ENCODE measurements at places on chromosomes 4 and X.
A peak's percentile ranks its signal among the peaks of the same experiment; 100 is the strongest.

DNA sequence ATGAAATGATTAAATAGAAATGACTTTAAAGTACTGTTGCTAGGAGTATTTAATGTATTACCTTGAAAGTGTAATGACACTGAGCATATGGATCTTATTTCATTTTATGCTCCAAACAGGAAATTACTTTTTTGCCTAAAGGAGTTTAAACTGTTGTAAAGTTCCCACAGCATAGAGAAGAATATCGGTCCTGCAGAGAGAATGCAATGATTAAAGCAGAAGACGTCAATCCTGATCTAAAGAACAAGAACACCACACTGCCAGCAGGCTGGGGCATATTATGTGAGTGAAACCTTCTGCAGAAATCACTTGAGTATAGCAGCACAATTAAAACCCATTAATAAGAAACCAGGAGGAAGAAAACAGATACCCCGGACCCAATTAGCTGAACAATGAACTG lies 72.8 kb upstream of the CAMK2D start:
- DNase-seq, result no peak

DNA sequence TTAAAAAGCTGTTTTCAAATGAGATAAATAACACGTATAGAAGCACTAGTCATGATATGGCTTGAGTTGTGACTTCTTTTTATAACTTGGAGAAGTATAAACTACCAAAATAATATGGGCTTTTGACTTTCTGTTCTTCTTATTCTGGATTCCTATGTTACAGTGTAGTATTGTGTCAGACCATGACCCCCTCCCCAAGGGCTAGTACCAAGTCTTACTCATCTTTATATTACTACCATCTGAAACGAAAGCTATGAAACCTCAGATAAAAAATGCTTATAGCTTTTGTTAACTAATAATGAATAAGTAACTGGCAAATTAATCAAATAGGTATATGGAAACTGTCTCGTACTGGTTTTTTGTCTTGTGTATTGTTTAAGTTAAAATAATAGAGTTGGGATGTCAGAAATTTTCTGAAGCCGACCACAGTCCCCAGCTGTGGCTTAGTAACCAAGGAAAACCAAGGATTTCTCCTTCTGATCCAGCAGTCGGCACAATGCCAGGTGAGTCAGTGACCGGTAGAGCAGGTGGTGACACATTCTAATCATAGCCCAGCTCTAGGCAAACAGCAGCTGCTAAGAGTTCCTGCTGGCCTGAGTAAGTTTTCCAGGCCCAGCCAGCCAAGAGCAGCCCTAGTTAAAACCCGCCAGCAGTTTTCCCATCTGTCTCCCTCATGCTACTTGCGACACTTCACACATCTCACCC lies 163.3 kb upstream of the PRDX4 start:
- DNase-seq, result peak; percentile 80

DNA sequence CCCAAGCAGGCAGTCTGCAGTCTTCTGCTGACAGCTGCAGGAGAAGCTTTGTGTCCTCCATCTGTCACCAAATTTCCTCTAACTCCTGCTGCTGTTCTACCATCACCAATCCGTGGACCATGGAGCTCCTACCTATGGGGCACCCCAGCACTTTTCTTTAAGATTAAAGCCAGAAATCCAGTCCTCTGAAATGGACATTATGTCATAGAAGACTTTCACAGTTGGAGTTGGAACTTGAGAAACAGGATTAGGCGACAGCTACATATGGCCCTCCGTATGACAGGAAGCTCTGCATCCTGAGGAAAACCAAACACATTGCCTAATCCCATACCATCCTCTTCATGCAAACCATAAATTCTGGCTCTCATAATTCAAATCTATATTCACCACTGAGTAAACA lies 470.6 kb upstream of the GALNTL6 start:
- DNase-seq, result no peak

GRCh38 chr4:174929346-174929745 lies 11.2 kb downstream of the ADAM29 start:
- no peak for DNase-seq

DNA sequence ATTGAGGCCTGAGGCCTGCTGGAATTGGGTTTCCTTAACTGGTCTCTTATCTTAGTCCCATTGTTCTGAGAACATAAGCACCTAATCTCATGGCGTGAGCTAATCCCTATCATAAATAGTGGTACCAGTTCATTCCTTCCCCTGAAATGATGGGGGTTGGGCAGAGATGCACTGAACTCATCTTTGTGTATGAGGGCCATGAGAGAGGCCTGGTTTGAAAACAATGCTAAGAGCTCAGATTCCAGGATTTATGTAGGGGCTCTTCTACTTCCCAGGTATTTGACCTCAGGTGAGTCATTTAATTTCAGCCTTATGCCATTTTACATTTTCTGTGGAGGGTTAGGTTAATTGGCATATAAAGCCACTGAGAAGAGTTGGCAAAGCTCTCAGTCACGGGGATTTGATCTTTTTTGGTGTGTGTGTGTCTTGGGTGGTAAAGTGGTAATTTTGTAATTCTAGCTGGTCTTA lies 4.4 kb downstream of the RBM3 start:
- no peak for DNase-seq

- DNase-seq, result no peak
Observed at GRCh38 chrX:72051589-72051988, 80.1 kb downstream of the RTL5 start.

DNA sequence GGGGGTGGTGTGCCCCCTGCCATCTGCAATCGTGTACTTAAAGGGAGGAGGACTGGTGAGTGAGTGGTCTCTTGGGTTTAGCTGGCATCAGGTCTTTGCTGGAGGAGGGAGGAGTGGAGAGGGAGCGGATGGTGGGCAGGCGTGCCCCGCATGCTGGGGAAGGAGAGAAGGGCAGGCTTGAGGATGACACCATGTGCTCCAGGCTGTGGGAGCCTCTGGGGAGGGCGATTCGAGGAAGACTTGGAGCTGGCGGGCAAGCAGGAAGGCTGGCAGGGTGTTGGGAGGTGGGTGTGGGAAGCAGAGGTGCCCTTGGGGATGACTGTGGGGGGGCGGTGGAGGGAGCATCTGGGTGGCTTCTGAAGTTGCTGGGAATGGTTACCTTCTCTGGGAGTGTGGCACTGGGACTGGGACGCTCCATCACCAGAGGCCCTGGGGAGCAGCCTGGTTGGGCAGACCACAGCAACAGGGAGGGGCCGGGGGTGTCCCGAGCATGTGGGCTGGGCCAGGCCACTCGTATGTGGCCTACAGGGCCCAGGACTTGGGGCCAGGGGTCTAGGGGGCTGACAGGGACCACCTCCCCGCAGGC lies 30.8 kb upstream of the AFAP1 start:
- DNase-seq, result no peak

DNA sequence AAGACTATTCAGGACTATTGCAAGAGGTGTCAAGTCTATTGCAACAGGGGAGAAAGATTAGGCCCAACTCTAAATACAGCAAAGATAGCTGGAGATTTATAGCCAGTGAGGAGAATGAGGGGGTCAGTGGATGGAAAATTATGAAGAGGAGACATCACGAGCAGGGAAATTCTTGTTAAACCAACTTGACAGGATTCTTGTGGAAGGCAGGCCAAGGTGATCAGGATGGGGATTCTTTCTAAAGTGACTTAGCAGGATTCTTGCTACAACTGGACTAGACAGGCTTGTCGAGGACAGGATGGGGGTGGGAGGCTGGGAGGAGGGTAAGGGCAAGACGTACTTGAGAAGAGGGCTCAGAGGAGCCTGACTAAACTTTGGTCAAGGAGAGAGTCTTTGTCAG lies 89.0 kb downstream of the PHEX start:
- DNase-seq, result no peak

GRCh38 chr4:47135210-47135609 lies 103.8 kb downstream of the GABRB1 start:
- no peak for DNase-seq

DNA sequence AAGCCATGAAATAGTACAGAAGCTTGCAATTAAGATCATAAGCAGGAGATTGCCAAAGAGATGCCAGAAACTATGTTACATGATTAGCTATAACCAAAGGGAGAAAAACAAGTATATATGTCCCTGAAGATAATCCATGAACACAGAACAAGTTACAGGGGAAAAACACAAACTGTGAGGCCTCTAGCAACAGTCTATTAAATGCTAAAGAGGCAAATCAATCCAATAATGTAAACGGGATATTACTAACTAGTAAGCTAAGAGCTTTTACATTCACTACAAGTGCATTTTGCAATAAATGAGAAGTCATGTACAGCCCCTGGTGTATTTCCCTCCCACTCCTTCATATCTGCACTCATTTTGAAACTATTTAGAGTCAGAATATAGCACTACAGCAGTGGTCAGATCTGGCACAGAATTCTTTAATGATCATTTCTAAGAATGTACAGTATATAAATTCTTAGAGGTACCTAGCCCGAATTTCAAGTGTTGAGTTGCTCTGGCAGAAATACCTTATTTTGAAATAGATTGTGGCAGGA lies 449.8 kb upstream of the SMIM31 start:
- DNase-seq, result no peak

DNA sequence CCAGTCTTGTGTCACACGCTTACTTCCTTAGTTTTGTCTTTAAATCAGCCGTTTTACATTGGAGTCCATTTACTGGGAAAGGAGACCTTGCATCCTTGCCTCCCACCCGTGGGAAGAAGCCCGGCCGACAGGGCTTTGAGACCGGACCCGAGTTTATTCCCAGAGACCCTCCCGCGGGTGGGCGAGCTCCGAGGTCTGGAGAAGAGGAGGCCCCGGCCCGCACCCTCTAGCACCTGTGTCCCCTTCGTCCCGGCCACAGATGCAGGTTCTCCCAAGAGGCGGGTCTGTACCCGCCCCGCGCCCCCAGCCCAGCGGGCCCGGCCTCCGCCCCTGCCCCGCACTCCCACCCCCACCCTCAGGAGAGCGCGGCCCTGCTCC lies 3.8 kb upstream of the SLC26A1 start:
- no peak for DNase-seq

GRCh38 chrX:153709726-153710674 lies 14.2 kb downstream of the BCAP31 start:
- no peak for DNase-seq

GRCh38 chr4:92522356-92522755 lies 218.6 kb downstream of the GRID2 start:
- DNase-seq, result no peak

- no peak for DNase-seq
Observed at GRCh38 chrX:154469114-154469513, 10.0 kb downstream of the LAGE3 start.

- no peak for DNase-seq
Observed at GRCh38 chr4:183621875-183622274, 37.1 kb downstream of the RWDD4 start.

DNA sequence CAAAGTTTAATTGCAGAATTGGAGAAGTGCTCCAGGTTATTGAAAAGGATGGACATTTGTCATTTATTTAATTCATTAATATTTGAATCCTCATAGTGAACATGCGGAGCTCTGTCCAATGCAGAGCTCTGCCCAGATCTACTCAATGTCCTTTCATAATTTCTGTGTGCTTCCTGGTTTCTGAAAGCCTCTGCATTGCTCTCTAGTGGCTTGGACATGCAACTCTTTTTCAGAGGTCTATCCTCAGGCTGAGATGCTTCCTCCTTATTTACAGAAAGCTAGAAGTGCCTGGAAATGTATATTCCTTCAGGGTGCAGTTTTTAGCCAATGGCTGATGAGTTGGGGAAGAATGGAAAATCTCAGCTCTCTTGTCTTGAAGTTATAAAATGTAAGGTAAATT lies 786.1 kb upstream of the AADAT start:
- no peak for DNase-seq
